T47D (cell line): ENCODE measurements at places on chromosomes 3 and 15.

DNA sequence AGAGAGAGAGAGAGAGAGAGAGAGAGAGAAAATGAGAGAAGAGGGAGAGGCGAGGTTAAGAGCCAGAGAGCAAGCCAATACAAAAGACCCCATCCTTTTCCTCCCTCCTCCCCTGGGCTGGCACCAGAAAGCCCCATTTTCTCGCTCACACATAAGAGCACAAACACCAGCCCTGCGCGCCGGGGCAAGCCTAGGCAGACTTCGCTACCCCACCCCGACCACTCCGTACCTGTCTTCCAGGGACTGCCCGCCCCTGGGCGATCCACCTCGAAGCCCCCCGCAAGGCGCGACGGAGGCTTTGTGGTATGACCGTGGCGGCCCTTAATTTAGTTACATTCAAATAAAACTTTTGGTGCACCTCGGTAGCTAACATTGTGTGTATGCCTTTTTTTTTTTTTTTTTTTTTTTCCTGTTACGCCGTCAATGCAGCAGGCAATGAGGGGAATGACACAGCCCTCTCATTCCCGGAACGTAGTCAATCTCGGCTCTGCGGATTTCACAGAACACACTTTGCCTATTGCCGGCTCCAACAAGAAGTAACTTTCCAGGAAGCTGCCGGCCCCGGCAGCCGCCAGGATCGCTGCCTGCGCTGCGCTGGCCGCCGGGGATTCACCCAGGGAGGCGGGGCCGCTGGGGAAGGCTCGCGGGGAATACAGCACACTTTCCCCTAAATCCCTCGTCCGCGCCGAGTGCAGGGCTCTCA is 7.7 kb downstream of the BCL6 start:
- no peak for DNase-seq

DNA sequence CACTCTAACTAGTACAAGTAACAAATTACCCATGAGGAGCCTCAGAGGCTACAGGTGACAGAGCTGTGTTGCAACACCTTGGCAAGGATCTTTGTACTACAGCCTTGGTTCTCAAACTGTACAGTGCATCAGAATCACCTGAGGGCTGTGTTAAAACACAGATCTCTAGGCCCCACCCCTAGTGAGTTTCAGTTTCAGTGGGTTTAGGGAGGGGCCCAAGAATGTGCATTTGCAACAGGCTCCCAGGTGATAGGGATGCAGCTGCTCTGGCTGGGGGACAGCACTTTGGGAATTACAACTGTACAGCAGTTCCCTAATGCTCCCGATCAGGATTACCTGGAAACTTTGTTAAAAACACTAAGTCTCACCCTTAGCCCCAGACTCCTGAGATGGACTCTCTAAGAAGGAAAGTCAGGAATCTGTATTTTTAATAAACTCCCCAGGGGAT is 66.1 kb upstream of the NR2F2 start:
- peak; percentile 58 for DNase-seq

DNA sequence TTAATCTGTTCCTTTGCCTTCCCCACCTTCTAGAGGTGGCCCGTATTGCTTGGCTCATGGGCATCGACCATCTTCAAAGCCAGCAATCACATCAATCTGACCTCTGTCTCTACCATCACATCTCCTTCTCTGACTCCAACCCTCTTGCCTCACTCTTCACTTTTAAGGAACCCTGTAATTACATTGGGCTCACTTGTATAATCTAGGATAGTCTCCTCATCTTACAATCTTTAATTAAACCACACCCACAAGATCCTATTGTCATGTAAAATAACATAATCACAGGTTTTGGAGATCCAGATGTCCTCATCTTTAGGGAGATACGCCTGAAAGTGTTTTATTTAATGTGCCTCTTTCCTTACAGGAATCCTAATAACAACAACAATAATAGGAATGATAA is 234.5 kb downstream of the ERC2 start:
- DNase-seq, result no peak

DNA sequence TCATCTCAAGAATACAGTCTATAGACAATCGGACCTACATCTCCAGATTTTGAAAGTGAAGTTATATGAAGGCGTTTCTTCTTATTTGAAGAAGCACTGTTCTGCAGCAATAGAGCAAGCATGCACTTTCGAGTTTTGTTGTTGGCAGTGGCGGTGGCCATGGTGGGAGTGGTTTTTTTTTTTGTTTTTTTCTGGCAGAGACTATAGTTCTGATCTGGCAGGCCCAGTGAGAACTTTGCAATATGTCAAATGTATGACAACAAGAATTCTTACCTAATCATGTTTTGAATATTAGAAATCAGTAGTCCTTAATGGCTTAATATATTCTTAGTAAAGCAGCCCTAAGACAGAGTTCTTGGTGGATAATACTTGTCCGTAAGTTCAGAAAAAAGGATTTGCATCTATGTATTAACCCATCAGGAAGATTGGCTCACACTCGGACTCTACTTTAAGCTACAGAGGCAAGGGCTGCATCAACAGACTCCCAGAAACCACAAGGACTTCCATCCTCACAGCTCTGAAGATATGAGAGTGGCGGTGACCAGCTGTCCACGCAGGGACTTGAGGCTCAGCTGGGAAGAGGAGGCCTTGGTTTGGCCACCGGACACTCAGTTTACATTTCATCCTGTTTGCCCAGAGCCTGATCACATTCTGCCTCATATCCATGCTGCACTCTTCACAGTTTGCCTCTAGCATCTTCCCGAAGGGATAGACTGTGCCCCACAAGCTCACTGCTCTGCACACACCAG is 124.1 kb upstream of the THBS1 start:
- DNase-seq, result no peak

DNA sequence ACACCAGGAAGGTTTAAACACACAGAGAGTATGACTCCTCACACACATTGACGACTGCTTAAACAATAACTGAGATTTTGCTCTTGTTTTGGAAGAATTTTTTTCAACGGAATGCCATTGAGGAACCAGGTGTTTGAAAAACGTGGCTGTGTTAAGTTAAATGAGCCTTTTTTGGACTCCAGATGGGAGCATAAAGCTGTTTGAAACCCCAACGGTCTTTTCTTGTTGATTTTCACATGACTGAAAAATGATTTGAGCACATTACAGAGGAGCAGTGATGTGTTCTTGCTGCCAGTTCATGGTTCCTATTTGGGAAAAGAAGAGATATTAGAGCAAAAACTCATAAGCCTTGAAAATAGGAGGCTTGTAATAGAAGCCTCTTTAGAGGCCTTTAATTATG is 97.8 kb upstream of the SELENOK start:
- DNase-seq, result no peak

- DNase-seq, result peak; percentile 35
These were observed 42.3 kb upstream of the LHFPL4 start for GRCh38 chr3:9595877-9596276.

- DNase-seq, result no peak
These were observed 317.3 kb downstream of the FGF12 start for GRCh38 chr3:192409838-192410683.

DNA sequence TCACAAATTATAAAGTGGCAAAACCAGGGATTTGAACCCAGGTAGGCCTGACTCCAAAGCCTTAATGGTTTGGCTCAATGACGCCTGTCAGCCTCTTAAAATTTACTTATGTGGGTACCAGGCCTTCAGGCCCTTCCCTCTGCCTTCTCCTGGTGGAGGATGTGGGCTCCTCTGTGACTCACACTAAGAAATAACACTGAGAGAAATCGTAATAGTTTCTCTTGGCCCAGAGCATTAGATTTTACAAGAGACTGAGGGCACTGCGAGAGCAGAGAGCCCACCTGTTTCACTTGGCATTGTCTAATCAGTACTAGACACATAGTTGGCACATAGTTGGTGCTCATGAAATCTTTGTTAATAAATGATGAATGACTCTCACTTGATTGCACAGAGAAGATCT is 505.2 kb downstream of the SHQ1 start:
- DNase-seq, result no peak

- no peak for DNase-seq
These were observed 2.4 kb downstream of the ANKRD63 start for GRCh38 chr15:40280260-40281056.

DNA sequence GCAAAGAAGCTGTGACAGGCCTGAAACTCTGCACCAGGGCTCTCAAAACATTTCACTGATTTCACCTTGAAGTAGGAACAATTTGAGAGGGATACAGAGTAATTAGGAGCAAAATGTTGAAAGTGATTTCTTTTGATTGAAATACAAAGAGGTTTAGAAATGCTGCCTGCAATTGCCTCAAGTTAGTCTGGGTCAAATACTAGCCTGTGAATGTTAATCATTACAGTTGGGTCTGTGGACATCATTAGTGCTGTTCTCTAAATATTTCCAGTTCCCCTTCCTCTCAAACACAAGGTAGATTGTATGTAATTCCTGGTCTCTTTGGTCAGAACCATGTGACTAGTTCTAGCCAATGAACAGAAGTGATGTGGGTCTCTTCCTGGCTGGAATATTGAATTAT is 152.3 kb upstream of the TSC22D2 start:
- DNase-seq, result no peak

DNA sequence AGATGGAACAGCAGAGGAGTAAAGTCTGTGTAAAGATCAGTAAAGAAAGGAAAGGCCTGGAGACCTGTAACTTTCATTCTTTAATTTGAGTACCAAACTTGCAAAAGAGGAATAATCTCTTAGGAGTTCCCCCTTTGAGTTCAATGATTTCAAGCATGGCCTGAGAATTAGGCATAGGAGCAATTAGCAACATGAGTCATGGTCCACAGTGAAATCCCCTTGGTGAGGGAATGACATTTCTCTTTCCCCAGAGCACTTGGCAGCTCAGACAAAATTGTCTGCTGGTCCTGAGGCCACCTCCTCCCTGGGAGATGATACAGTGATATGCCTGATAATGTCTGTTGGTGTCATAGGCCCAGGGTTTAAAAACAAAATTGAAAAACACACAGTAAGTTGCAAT is 81.4 kb upstream of the CRBN start:
- DNase-seq, result no peak

- DNase-seq, result no peak
These were observed 212.5 kb upstream of the GADL1 start for GRCh38 chr3:31106912-31107311.

DNA sequence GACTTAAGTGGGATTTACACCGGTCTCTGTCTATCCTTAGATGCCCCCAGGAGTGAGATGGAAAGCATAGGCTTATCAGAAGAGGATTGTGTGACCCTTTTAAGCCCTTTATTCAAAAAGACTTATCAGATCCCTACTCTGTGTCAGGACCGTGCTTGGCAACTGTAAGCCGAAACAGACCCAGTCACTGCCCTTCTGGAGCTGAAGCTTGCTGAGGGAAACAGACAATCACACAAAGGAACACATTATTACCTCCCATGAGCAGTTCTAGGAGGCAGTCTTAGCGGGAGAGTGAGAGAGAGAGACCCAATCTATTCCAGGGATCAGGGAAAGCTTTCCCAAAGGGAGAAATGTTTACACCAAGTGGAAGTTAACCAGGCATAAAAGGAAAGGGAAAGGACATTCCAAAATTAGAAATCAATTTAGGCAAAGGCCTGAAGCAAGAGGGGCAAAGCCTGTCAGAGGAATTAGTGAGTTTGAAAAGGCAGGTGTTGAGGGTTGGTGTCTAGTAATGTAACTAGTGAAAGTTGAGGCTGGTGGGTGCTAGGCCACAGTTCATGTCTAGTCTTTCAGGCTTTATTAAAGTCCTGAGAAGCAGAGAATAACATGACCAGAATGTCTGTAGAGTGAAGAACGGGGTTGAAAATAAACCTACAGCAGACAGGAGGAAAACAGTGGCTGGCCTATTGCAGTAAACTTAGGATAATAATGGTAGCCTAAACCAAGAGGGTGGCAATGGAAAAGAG is 86.7 kb downstream of the THBS1 start:
- peak; percentile 54 for DNase-seq

GRCh38 chr3:63933459-63933858 is 21.3 kb upstream of the SCAANT1 start:
- no peak for DNase-seq

DNA sequence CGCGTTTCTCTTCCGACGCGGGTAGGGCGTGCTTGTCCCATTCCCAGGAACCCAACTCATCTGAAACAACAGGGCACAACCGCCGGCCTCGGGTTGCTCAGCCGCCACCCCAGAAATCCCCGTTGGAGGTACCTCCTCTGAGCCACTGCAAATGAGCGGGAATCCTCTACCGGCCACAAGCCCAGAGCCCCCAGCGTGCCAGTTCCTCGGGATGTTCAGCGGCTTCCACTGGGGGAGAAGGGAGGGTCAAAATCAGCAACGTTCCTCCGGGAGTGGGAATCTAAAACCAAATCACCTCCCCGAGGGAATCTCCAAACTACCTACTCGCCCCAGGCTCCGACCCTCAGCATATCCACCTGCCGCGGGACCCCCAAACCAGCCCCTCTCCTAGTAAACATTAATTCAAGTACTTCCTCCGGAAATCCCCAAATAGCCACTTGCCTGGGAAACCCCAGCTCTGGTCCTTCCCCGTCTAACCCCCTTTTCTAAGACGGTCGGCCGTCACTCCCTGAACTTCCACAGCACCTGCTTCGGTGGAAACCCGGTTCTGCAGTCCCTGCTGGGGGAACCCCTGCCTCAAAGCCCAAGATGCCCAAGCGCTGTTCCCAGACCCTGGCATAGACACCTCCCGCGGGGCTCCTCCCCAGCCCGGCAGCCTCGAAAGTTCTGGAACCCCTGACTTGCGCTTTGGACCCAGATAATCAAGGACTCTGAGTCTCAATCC is 887 bp downstream of the OXTR start:
- DNase-seq, result no peak

- no peak for DNase-seq
These were observed 57.5 kb upstream of the PRR23E start for GRCh38 chr3:127135241-127136023.

GRCh38 chr3:61966200-61966599 is 404.8 kb downstream of the PTPRG start:
- no peak for DNase-seq

GRCh38 chr15:100255644-100256043 is 86.1 kb downstream of the ADAMTS17 start:
- DNase-seq, result no peak

DNA sequence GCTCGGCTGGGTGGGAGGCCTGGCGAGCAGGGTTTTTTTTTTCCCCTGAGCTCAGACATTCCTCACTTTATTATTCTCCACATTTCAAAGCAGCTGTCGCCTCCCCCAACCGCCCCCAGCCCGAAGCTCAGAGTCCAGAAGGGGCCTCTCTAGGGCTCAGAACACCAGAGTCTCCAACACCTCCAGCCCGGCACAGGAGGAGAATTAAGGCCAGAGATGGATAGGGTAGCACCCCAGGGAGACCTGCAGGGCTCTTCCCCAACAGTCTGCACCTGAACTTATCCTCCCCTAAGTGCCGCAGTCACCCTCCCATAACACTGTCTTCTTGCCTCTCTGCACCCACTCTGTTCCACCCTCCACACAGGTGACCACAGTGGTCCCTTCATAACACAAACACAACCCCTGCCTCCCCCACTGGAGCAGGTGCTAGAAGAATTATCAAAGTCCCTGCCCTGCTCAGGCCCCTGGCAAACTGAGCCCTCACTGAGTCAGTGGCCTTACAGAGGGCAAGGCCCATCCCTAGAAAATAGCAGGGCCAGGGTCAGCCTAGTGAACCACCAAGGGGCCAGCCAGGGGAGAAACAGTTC is 14.1 kb downstream of the MYL3 start:
- DNase-seq, result no peak
